ENCODE measurements at places on chromosomes 2 and 18.

- no peak for DNase-seq
Measured at GRCh38 chr2:102337481-102338386, 17.9 kb upstream of the IL18R1 start.

DNA sequence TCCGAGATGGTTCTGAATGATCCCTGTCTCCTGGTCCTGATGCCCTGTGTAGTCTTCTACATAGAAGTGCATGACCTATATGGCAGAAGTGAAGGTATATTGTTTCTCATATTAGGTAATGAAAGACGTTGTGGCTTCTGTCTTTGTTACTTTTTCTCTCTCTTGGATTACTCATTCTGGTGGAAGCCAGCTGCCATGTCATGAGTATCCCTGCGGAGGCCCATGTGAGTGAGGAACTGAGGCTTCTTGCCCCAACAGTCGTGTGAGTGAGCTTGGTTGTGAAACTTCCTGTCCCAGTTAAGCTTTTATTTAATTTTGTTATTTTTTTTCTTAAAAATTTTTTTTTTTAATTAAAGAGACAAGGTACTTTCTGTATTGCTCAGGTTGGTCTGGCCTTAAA is 134.7 kb downstream of the UBR3 start:
- no peak for DNase-seq

DNA sequence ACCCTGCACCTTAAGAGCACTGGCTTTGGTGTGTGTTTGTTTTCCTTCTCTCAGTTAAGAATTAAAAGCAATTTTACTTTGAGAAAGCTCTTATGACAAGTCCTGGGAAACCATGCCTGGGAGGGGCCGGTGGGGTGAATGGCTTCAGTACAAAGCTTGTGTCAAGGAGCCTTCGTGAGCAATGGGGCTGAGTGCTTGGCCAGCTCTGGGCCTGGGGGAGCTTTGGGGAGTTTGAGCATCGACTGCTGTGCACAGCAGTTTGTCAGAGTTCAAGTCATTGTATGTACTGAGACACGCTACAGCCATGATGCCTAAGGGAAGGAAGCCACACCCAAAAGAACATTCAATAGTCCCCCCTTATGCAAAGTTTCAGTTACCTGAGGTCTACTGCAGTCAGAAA is 75.8 kb downstream of the ARHGEF4 start:
- no peak for DNase-seq

DNA sequence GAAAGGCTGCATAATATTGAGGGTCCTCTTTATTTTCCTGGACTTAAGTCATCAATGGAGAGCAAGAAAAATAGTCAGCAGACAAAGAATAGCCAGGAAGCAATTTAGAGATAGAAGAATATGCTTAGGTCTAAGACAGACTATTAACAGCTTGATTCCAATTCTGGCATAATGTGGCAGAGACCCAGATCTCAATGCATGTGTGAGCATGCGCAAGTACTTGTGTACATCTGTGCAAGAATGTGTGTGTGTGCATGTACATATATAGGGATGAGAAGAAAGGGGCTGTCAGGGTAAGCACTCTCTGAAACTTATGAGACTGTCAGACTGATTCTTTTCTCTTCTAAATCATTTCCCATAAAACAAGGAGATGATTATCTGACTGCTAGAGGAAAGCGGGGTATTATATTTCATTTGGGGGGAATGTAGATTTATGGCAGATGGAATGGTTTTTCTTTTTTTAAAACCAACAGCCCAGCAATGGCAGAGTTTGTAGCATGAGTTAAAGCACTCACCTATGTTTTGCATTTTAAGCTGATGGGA is 381.3 kb upstream of the SPRED2 start:
- DNase-seq: no peak

GRCh38 chr2:171813126-171813525 is 80.9 kb downstream of the SLC25A12 start:
- DNase-seq: no peak

- peak; percentile 81 for DNase-seq
Measured at GRCh38 chr2:236343400-236344161, 79.4 kb upstream of the ASB18 start.

- DNase-seq: no peak
Measured at GRCh38 chr2:39629646-39630045, 36.1 kb upstream of the TMEM178A start.

GRCh38 chr2:61520261-61520660 is 17.9 kb downstream of the XPO1 start:
- DNase-seq: no peak

DNA sequence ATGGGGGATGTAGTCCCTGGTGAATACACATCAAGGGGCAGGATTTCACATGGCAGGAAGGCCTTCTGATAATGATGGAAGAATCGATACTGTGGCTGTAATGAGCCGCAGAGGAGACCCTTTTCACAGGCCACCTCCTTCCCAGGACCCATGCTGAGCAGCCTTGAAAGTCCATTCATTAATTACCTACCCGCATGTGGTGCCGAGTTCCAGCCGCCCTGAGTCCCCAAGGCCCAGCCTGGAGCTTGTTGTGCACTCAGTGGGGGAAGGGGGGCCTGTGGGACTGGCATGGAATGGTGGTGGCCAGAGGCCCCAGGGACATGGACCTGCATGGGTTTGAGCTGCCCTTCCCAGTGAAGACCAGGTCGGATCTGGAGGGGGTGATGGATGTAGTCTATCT is 25.5 kb downstream of the ASB18 start:
- no peak for DNase-seq

DNA sequence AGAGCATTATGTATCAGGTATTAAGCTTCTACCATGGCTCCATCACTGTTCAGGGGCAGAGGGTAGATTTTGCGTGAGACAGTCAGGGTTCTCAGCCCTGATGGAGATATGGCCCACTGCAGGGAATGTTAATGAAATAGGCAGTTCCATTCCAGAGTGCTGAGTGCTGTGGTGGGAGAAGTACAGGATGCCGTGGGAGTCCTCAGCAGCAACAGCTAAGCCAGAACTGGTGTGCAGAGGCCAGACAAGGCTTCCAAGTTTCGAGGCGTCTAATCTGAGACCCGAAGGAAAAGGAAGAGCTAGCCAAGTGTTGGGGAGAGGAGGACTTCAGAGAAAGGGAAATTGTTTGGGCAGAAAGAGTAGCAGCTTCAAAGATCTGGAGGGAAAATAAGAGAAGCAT is 30.2 kb upstream of the MAPRE2 start:
- no peak for DNase-seq

GRCh38 chr18:62982600-62983251 is 267.4 kb downstream of the PHLPP1 start:
- peak; percentile 92 for DNase-seq

GRCh38 chr2:202564226-202564625 is 70.5 kb upstream of the FAM117B start:
- no peak for DNase-seq

- DNase-seq: no peak
Measured at GRCh38 chr2:134338208-134338607, 84.3 kb downstream of the MGAT5 start.

DNA sequence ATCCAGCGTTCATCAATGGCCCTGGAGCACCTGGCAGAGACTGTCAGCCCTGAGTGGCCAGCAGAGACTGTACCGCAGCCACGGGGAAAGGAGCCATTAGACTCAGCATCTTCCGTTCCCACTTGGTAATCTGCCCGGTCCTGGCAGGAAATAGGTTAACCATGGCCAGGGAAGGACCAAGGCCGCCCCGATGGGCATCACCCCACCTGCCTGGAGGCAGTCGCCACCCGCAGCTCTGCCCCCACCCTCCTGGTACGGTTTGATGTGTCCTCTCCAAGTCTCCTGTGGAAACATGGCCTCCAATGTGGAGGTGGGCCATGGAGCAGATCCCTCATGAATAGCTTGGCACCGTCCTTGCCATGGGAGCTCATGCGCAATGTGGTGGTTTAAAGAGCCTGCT is 75.3 kb downstream of the RTP5 start:
- no peak for DNase-seq

DNA sequence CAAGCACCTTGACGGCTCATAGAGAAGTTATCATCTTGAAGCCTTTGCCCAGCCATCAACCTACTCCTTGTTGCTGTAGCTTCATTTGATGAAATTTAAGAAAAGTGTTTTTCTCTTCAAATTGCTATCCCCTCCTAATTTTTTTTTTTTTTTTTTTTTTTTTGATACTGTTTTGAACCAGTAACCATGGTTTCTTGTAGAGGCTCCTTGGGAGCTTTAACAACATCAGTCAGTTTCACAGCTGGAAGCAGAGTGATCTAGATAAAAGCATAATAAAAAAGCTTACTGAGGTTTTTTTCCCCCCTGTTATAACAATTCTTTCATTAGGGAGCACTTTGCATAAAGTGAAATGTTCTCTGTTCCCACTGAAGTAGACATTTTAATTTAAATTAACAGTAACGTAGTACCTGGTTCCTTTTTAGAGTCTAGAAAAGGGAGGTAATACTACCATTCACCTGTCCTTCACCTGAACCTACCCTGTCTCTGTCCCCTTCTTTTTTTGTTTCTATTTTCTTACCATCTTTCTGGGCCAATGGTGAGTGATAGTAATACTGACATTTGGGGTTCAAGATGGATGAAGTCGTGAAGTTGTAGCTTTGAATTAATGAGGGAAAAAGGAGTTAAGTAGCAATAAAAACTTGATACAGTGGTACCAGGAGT is 101.5 kb downstream of the NCOA1 start:
- no peak for DNase-seq

- DNase-seq: no peak
Measured at GRCh38 chr2:238821391-238821790, 26.5 kb upstream of the TWIST2 start.

- no peak for DNase-seq
Measured at GRCh38 chr2:83782122-83782521, 677.0 kb downstream of the SUCLG1 start.

DNA sequence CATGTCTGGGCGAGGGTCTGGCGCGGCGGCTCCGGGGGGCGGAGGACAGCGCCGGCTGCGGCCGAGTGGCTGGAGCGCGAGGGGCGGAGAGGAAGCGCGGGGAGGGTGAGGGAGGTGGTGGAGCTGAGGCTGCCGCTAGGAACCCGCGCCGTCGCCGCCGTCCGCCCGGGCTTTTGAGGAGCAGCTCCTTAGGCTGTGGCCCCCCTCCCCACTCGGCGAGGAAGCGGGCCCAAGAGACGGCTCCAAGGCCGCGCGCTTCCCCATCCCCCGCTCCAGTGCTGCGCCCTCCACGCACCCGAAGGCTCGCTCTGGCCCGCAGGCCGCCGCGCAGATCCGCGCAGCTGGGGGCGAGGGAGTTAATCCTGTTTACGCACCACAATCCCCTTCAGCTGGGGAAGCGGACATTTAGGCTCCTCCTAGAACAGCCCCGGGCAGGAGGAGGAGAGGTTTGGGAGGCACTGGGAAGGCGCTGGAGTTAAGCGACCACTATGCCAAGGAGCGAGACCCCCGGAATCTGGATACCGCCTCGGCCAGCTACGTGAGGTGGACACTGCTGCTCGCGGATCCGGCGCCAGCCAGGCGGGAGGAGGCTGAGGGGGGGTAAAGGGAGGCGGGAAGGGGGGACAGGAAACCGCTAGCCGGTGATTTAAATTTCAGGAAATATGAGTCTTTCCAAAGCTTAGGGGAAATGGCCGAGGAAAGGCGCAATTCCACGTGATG is at the start of gene CNRIP1:
CNRIP1 (minus strand) TSS at position 552 of the 720 bp plus-strand sequence; CDS start at position 3, 549 bp downstream.
- DNase-seq: peak; percentile 59

DNA sequence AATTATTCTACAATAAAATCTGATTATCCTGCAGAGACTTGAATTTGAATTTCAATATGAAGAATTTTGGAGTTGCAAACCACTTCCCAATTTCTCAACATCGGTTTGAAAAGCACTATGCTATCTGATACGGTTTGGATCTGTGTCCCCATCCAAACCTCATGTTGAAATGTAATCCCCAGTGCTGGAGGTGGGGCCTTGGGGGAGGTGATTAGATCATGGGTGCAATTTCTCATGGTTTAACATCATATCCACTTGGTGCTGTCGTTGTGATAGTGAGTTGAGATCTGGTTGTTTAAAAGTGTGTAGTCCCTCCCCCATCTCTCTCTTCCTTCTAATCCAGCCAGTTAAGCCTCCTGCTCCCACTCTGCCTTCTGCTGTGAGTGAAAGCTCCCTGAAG is 205.7 kb downstream of the NBAS start:
- no peak for DNase-seq

GRCh38 chr18:50805732-50806131 is 14.1 kb downstream of the MRO start:
- no peak for DNase-seq

DNA sequence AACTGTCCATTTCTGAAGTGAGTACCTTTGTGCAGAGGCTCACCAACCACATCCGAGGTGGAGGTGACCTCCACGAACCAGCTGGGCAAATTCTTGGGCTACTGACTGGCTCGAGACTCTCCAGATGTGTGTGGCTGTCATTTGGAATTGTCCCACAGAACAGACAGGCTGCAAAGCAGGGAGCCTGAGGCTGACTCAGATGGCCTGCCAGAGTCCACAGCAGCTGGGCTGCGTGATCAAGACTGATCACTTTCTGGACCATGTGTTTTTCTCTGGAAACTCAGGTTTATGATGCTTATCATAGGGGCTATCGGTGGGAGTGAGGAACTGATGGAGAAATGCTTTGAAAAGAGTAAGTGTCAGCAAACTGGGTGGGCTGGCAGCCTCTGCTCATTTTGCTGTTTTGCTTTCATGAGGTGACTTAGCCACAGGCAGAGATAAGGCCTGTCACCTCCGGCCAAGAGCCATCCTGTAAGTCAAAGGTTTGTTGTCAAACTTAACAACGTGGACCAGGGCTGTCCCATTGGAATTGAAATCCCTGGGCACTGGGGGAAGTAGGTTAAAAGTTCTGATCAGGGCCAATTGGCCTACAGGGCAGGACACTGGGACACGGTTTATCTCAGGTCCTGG is 120.4 kb downstream of the LIPG start:
- no peak for DNase-seq

- DNase-seq: peak; percentile 61
Measured at GRCh38 chr2:60554646-60555065, 1.2 kb upstream of the BCL11A start.

DNA sequence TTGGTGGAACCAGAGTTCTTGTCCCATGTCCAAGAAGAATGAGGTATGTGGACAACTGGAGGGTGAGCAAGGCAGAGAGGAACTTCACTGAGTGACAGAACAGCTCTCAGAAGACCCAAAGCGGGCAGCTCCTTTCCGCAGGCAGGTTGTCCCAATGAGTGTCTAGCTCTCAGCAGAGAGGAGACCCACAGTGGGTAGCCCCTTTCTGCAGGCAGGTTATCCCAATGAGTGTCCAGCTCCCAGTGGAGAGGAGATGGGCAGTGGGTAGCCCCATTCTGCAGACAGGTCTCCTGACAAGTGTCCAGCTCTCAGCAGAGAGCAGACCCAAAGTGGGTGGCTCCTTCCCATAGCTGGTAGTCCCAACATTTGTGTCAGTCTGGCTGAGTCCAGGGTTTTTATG is 69.6 kb downstream of the SRBD1 start:
- DNase-seq: no peak

DNA sequence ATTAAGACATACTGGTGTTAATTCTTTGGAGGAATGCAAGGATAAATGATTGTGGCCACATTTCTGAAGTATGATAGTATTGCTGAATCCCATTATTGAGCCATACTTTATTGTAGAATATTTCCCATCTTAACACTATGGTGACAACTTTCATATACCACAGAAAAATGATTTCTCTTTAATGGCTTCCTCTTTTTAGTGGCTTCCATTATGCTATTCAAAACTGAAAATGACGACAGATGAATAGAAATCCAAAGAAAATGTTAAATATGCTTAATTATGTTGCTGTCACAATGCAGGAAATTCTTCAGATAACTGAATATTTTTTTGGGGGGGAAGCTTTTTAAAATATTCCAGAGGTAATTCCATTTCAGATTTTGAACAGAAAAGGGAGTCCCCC is 88.9 kb upstream of the TMEM200C start:
- DNase-seq: no peak
